ENCODE measurements at places on chromosomes 4 and X. TPM values are rescaled to one million over a fixed set of nuclear protein-coding genes. Genes with fewer than 3 reads are reported as not detected.

GRCh38 chr4:123984886-123985285 is 588.3 kb downstream of the SPRY1 start:
- no peaks in the 10 kb centered on the region for H3K4me1 ChIP-seq
- peak overlapping the region; percentile 43 for H3K27ac ChIP-seq
- no peak overlapping the region for H3K4me3 ChIP-seq
- peak; percentile 65 for DNase-seq
- no peaks in the 10 kb centered on the region for H3K36me3 ChIP-seq

DNA sequence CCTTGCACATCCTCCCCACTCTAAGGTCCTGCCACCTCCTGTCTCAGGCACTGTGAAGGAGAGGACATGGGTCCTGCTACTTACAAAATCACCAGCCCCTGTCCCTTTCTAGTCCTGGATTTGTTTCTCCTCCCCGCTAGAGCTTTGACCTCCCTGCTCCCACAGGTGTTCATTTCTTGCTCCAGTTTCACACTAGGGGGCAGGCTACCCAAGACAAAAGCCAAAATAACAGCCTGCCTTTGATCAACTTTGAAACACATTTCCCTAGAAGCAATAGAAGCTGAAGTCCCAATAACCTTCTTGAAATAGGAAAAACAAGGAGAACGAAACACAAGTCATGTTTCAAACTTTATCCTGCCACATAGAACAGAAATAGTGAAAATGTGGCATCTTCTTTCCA is 164.4 kb downstream of the QDPR start:
- no peaks in the 10 kb centered on the region for H3K27me3 ChIP-seq
- H3K27ac ChIP-seq = no peak overlapping the region
- no peaks in the 10 kb centered on the region for H3K36me3 ChIP-seq
- DNase-seq = no peak

DNA sequence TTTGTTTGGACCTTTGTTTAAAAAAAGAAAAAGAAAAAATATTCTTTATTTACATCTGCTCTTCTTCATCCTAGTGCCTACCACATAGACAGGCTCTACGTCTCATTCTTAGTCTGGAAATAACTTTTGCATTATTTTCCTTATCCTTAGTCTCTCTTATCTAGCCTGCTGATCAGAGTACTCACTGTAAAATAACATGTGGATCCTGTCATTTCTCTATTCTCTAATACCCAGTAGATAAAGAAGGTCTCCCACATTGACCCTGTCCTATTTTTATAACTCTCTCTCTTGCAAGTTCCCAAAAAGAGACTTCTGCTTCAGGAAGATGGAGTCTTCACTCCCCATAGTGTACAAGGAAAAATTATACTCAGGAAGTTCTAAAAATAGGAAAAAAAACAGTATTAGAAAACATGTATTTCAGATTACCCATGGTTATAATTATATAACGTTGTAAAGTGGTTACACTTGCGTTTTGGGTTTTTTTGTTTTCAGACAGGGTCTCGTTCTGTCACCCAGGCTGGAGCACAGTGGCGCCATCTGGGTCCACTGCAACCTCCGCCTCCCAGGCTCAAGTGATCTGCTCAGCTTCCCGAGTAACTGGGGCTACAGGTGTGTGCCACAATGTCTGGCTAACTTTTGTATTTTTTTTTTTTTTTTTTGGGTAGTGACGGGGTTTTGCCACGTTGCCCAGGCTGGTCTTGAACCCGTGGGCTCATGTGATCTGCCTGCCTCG is 23.8 kb downstream of the ZFX start:
- H3K4me3 ChIP-seq = no peak overlapping the region
- H3K27ac ChIP-seq = no peak overlapping the region
- no peaks in the 10 kb centered on the region for H3K4me1 ChIP-seq
- DNase-seq = no peak

DNA sequence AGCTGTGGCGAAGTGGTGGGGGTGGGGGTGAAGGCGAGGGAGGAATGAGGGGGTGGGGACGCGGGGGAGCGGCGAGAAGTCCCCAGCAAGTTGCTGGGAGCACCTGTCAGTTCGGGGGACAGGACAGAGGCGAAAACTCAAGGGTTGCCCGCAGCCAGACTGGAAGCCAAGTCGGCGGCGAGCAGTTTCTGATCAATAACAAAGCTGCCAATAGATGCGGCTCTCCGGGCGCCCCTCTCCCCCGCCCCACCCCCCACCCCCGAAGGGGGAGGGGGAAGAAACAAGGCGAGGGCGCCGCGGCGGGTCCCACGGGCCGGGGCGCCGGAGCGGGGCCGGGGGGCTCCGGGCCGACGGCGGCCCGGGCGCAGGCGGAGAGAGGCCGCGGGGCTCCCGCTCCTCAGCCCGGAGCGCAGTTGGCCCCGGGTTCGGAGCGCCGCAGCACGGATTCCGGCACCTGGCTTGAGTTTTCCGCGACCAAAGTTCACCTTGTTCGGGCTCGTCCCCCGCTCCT is 379 bp downstream of the PDGFC start:
- peak overlapping the region; percentile 90 for H3K27ac ChIP-seq
- H3K36me3 ChIP-seq = no peaks in the 10 kb centered on the region
- H3K4me3 ChIP-seq = peak overlapping the region; percentile 68
- H3K27me3 ChIP-seq = no peaks in the 10 kb centered on the region
- no peak for DNase-seq

DNA sequence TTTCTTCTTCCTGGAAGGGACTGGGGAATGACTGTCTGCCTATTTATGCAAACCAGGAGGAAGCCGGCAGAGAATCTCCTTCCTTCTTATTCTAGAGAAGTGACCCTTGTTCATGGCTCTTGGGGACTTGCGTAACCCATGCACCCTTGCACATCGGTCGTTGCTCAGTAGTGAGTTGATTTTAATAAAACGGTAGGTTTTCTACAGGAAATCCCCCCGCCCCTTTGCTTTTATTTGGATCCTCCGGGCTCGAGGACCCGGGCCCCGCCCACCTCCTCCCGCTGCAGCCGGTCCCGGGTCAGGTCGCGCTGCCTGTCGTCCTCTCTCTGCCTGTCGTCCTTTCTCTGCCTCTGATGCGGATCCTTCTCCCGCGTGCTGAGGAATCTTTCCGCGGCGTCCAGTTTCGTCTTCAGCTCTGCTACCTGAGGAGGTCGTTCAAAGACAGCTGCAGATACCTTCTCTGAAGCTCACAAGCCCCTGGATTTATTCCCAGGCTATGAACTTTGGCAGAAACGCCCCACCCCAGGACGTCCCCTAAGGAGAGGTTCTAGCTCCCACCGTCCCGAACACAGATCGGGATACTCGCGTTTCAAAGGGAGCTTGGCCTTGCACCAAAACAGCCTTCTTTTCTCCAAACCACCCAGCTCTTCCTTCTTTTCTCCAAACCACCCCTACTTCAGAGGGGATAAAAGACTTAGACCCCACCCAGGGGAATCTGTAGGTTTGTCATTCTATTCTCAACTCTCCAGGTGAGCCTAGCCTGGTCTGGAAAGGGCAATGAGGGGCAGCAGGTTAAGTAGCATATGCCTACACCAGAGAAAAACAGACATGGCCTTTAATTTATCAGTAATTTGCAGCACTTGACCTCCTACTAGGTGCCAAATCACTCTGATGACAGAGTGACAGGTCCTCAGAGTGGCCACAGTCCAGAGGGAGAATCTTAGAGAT is 7.0 kb downstream of the TNIP3 start:
- H3K36me3 ChIP-seq = no peaks in the 10 kb centered on the region
- no peaks in the 10 kb centered on the region for H3K27me3 ChIP-seq
- DNase-seq = no peak
- H3K4me3 ChIP-seq = peak overlapping the region; percentile 24
- H3K4me1 ChIP-seq = peaks cover 8% of the 10 kb centered on the region

GRCh38 chrX:17697191-17697590 is 40.1 kb upstream of the SCML1 start:
- no peaks in the 10 kb centered on the region for H3K4me1 ChIP-seq
- no peaks in the 10 kb centered on the region for H3K36me3 ChIP-seq
- H3K27ac ChIP-seq = no peak overlapping the region
- no peak overlapping the region for H3K4me3 ChIP-seq
- no peaks in the 10 kb centered on the region for H3K27me3 ChIP-seq
- no peak for DNase-seq

DNA sequence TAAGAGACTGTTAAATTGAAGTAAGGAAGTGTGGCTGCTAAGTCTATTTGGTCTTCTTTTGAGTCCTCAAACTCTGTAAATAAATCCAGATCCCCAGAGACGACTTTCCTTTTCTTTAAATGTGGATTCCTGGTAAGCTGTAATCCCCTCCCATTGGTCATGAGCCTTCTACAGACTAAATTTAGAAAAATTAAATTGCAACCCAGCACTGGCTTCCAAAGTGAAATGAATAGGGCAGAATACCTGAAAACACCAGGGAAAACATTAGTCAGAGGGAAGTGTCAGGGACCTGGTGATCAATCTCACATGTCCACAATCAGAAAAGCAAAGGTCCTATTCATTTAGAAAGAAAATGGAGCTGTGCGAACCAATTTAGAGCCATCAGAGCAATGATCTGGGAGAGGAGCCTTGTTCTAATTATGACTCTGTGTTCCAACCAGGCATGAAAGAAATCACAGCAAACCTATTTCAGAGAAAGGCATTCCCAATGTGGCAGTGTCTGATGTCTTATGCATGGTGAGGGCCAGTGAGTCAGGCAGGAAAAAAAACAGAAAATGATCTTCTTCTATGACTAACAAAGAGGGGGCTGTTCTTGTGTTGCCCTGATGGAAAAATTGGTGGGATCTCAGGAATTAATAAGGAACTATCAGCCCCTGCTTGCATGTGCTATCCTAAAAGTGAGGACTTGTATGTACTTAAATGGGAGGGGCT is 19.8 kb upstream of the CCDC149 start:
- H3K4me3 ChIP-seq = no peak overlapping the region
- no peak overlapping the region for H3K27ac ChIP-seq
- no peaks in the 10 kb centered on the region for H3K4me1 ChIP-seq
- no peaks in the 10 kb centered on the region for H3K27me3 ChIP-seq
- no peak for DNase-seq
- no peaks in the 10 kb centered on the region for H3K36me3 ChIP-seq

DNA sequence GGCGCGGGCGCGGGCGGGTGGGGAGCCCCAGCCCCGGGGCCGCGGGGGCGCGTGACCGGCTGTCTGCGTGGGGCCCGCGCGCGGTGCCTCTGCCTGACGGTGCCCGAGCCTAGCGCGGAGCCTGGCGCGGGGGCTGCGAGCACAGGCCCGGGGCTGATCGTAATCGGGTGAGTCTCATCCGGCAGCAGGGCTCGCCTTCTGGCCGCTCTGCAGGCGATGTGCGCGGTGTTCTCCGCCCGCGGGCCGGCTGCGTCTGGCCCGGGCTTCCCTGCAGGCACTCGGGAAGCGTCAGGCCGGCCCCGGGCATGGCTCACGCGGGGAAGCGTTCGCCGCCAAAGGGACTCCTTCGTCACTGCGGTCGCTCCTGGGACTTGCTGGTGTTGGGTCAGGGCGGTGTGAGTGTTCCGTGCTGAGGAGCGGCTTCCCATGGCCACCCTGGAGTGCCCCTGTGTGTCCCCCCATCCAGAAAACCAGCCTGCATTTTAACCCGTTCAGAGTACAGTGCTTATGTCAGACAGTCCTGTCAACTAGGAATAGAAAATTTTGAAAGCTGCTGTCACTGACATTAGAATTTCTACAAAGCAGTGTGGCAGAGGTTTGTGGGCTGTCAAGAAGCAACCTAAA is 40.6 kb downstream of the FAM149A start:
- H3K4me1 ChIP-seq = peaks cover 17% of the 10 kb centered on the region
- H3K27me3 ChIP-seq = no peaks in the 10 kb centered on the region

- H3K27ac ChIP-seq = no peak overlapping the region
- no peak for DNase-seq
- H3K4me1 ChIP-seq = no peaks in the 10 kb centered on the region
- no peaks in the 10 kb centered on the region for H3K36me3 ChIP-seq
- H3K27me3 ChIP-seq = no peaks in the 10 kb centered on the region
These were observed 34.7 kb downstream of the CCKAR start for GRCh38 chr4:26455571-26455970.

DNA sequence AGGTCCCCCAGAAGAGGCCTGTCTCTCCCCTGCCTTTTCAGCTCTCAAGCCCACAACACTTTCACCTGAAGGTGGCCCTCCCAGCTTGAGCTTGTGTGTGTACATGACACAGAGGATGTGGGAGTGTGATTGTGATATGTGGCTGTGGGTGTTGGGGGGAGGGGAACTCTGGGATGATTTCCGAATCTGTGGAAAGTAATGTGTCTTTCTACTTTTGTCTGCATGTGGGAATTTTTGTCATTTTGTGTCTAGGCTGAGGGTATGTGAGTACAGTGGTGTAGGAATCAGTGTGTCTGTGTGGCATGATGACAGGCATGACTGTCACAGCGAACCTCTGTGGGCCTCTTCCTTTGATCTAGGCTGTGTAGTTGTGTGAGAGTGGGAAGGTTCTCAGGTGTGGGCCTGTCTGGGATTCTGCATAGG is 6.4 kb downstream of the SYP start:
- no peak for DNase-seq
- no peaks in the 10 kb centered on the region for H3K27me3 ChIP-seq
- H3K27ac ChIP-seq = no peak overlapping the region

DNA sequence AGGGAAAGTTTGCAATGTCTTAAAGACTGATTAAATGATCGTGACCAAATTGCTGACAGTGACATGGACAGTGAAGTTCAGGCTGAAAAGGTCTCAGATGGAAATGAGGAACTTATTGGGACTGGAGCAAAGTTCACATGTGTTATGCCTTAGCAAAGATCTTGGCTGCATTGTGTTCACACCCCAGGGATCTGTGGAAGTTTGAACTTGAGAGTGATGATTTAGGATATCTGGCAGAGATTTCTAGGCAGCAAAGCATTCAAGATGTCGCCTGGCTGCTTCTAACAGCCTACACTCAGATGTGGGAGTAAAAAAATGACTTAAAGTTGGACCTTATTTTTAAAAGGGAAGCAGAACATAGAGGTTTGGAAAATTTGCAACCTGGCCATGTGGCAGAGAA is 21.4 kb downstream of the SCARB2 start:
- peaks cover 29% of the 10 kb centered on the region for H3K36me3 ChIP-seq
- DNase-seq = no peak
- H3K27ac ChIP-seq = no peak overlapping the region
- no peaks in the 10 kb centered on the region for H3K27me3 ChIP-seq

GRCh38 chr4:139852612-139853269 is 187.1 kb downstream of the MGST2 start:
- no peak overlapping the region for H3K27ac ChIP-seq
- no peaks in the 10 kb centered on the region for H3K4me1 ChIP-seq
- no peaks in the 10 kb centered on the region for H3K27me3 ChIP-seq
- no peak for DNase-seq
- H3K36me3 ChIP-seq = no peaks in the 10 kb centered on the region
- no peak overlapping the region for H3K4me3 ChIP-seq

PLAC8 gene
- 0.48 TPM for total RNA-seq

DCAF12L2 gene
- 0.15 TPM for total RNA-seq

RASSF6 gene
- not detected for total RNA-seq

PCDH19 gene
- 0.51 TPM for total RNA-seq

LPAR4 gene
- total RNA-seq = 0.15 TPM

CCDC158 gene
- total RNA-seq = 0.19 TPM

FAM114A1 gene
- 57.7 TPM for total RNA-seq

RAP2C gene
- 10.8 TPM for total RNA-seq

HS3ST1 gene
- total RNA-seq = 2.8 TPM

ZNF185 gene
- total RNA-seq = 2.0 TPM

NSUN7 gene
- total RNA-seq = 1.9 TPM

Data from right atrium auricular region (tissue), 2 donors.